Iris pigment epithelial cell (primary cell): ENCODE measurements at places on chromosomes 4 and X.

GRCh38 chr4:10671366-10671765, 13.2 kb downstream of the CLNK start:
- no peak for DNase-seq

DNA sequence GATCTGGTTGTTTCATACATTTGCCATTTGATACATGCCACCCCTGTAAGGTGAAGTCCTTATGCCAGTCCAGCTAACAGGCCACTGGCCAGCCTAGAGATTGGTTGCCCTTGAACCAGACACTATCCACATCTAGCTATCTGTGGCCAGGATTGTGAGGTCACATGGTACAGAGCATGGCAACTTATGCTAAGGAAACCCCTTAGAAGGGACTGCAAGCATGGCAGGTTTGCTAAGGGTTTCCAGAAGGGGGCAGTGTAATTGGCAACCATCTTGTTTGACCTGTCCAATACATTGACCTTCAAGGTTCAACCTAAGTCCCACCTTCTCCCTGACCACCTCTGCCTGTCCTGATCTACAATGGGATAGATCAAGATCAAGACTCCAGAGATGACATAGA, 47.5 kb downstream of the SMC1A start:
- DNase-seq: no peak

DNA sequence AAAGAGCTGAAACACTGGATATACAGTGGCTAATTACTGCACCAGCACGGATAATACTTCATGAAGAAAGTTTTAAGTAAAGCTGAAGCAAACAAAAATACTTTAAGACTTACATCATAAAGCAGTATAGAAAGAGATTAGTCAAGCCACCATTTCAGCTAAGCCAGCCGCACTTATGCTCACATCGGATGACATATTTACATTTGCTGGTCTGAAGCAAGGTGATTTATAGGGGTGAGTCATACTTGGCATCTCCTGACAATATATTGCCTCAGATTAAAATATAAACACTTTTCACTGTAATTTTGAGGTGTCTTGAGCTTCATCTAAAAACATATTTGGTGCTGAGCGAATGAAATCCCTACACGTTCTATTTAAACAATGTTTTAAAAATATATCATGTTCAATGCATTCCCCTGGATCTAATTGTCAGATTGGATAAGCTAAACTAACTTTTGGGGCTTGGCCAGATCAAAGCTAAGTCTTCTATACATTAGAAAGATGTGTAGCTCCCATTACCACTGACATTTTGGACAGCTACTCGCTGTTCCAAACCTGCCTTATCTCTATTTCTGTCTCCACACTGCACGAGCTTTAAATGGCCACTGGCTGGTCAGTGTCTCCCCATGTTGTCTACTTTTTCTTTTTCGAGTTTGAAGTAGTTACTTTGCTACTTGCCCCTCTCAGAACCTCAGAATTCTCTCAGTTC, 103.2 kb downstream of the VCX2 start:
- peak; percentile 41 for DNase-seq

DNA sequence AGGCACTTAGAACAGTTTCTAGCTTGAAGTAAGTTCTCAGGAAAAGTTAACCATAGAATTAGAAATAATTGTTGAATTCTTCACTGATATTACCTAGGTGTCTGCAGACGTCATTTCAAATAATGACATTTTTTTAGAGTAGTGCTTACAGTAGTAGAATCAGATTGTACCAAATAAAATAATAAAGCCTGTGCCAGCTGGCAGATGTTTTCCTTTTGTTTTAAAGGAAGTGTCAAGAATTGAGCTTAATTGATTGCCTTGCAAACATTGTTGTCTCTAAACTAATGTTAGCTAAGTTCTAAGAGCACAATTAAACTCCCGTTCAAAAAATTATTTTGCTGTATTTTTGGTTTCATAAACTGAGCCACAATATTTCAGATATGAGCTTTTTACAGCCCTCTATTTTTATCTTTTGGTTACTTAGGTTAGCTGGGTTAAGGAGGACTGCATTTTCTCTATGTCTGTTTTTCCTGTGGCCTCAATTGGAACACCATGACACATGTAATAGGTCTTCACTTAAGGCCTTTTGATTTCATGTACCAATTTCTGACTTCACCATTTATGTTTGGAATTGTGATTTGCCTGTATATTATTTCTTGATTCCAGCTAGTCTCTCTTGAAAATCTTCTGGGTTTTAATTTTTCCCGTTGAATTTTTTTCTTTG, 64.2 kb downstream of the DCUN1D4 start:
- DNase-seq: no peak

DNA sequence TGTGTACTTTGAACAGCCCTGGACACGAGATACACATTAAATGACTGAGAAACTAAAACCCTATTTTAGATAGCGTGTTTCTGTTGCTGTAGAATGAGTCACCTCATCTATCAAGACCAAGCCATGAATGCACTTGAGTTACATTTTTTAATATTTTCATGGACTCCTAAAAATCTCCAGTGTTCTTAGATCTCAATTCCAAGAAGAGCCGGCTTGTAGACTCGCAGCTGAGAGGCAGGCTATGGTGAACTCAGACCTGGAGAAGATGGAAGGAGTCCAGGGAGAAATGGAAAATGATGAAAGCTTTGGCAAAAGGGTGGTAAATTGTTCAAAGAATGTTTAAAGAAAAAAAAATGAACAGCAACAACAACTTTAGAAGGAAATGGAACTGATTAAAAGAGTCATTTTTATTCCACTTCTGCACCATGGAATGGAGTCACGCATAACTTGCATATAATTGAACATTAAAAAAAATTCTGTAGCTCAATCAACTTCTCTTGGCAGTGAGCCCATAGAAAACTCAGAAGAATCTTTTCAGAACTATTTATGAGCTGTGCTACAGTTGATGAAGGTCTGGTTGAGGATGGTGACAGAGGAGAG, 129.8 kb downstream of the MXRA5 start:
- DNase-seq: no peak

- DNase-seq: no peak
These were observed 611.9 kb downstream of the STPG2 start for GRCh38 chr4:97531351-97531750.

DNA sequence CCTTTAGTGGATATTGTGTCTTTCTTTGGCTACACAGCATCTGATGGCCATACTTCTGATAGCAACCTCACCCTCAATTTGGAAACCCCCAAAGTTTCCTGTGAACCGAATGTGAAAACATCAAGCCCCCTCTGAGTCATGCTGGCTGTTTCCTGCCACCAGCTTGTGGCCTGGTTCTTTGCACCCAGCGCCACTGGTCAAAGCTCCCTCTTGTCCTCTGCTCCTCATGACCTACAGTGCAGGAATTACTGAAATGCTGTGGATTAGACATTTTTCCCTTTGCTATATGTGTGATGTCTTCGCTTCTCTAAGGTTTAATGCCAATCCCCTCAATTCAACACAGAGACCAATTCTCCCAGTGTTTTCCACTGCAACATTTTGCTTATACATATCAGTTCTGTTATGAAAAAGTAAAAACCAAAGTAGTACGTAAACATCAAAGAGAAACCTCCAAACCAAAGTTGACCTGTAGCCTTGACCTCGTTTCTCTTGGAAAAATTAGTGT, 224.0 kb upstream of the TENM3 start:
- no peak for DNase-seq

DNA sequence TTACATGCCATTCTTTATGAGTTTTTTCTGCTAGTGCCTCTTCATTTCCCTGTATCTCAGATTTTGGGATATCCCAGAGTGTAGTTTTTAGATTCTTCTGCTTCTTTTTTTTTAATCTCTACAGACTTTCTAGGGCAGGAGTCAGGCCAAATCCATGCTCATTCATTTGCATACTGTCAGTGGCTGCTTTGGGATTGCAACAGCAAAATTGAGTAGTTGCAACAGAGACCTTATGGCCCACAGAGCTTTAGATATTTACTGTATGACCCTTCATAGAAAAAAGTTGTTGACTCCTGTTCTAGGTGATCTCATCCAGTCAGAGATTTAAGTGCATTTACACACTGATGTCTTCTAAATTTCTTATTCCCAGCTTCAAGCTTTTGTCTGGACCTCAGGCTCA, 35.3 kb downstream of the ARFIP1 start:
- DNase-seq: peak; percentile 85

DNA sequence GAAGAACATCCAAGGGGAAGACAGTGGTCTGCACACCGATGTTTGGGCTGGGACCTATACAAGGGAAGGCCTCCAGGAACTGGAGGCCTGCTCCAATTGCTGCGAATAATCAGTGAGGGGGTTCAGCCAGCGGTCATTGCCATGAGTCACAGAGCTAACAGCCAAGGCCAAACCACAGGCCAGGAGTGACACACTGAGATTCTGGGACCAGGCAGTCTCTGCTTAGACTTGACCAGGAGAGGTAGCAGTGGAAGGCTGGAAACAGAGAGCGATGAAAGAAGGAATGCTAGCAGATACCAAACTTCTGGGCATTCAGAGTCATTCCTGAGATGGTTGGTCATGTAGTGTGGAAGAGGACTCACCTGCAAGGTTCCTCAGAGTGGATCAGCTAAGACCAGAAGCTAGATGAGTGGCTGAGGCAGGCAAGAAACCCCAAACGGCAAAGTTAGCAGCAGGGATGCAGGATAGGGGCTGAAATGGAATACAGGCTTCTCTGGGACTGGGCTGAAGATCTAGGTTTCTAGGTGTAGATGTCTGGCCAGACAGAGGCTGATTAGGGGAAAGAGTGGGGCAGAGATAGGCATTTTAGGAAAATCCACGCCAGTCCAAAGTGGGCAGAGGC, 54.7 kb downstream of the CNGA2 start:
- peak; percentile 90 for DNase-seq

DNA sequence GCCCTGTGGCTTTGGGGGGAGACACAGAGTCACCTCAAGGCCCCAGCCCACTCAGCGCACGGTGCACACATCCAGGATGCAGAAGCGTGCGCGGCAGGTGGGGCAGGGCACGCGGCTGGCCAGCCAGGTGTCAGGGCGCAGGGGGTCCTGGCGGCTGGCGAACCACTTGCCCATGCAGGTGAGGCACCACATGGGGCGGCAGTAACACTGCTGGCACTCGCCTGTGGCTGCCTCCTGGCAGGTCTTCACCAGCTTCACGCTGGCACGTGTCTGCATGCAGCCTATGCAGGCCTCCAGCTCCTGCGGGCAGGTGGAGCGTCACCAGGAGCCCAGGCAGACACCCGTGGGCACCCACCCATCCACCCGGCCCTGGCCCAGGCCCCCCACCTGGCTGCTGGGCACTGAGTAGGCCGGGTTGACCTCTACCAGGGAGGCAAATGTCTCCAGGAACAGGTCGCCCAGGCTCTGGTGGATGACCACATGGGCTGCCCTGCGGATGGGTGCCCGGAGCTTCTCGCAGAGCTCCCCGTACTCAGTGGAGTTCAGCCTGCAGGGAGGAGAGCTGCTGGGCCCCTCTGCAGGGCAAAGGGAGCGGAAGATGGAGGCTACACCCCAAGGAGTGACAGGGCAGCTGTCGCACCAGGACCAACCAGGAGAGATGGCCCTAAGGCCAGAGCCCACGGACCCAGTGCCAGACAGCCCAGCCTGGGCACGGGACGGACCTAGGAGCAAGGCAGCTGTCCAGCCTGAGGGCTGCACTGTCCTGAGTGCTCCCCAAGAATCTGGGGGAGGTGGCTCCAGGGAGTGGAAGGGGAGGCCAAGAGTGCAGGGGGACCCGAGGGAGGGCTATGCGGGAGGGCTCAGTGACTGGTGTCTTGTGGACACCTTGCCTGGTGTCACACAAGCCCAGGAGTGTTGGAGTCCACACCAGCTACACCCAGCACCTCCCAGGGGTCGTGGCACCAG, 3.7 kb downstream of the TMEM129 start:
- DNase-seq: no peak

DNA sequence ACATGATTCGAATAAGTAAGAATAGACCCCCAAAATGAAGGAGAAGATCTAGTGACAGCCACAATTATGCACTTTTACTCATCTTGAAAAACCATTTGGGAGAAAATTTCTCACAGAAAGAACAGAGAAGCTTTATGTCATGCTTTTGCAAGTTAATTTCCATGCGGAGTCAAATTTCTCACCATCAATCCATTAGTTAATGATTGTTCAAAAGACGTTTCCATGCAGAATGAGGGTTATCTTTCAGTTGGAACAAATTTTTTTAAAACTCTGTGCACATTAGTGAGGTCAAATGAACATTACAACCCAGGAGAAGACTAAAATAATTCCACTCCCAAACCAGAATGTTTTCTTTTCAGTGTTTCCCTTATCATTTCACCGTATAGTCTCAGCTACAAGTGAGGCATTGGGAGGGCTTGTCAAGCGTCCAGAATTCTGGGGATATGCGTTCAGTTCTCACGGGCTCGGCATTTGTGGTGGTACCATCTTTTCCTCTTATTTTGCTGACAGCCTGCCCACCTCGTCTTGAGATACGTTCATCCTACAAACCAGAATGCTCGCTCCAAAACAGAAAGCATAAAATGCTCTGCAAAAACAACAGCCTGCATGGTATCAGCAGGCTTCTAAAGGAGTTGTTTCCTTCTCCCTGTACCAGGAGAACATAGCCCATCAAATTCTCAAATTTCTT, 130.8 kb upstream of the TBL1X start:
- DNase-seq: no peak

DNA sequence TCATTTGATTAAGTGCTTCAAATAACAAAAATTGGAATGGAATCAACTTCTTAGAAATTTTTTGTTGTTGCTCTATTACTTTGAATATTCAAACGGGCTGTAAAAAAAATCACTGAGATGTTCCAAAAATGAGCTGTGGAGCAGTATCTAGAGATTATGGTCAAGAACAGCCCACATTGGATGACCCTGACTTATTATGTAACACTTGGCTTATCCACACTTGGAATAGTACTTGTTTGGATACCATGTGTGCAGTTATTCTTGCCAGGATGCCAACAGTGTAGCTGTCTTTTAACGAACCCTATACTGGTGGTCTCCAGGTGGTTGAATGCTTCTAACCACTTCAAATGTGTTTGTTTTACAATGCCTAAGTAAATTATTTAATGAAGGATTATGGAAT, 64.9 kb upstream of the CAMK2D start:
- no peak for DNase-seq

DNA sequence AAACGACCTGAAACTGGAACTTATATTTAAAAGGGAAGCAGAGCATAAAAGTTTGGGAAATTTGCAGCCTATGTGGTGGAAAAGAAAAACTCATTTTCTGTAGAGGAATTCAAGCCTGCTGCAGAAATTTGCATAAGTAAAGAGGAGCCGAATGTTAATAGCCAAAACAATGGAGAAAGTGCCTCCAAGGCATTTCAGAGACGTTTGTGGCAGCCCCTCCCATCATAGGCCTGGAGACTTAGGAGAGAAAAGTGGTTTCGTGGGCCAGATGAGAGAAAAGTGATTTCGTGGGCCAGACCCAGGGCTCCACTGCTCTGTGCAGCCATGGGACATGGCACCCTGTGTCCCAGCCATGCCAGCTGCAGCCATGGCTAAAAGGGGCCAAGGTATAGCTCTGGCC, 361.9 kb downstream of the PCDH19 start:
- DNase-seq: no peak

- DNase-seq: no peak
These were observed 108.3 kb downstream of the JADE1 start for GRCh38 chr4:128917781-128918180.

- no peak for DNase-seq
These were observed 515.0 kb downstream of the CFAP47 start for GRCh38 chrX:36434522-36434921.
